ENCODE measurements at places on chromosomes 12 and 14.

DNA sequence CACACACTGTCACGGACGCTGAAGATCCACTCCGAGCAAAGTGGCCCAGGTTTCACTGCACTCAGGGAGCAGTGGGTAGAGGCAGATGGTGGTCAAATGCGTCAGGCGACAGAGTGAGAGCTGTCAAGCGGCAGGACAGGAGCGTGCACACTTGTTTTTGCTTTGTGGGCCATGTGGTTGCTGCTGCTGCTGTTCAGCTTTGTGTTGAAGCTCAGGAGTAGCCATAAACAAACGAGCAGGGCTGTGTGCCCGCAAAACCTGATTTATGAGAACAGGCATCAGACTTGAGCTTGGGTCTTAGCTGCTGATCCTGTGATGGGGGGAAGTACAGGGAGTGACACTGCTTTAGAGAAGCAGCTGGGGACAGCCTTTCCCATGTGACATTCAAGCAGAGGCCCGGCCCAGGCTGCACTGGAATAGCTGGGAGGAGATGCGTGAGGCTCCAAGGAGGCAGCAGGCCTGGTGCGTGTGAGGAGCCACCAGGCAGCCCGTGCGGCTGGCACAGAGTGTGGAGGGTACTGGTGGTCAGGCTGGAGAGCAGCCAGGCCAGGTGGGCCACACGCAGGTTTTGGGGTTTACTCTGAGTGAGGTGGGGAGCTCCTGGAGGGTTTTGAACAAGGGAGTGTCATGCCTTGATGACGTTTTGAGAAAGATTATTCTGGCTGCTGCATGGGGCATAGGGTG lies 31.1 kb upstream of the ASPG start:
- no peak for DNase-seq

GRCh38 chr12:119998471-119999245 lies 9.6 kb downstream of the BICDL1 start:
- DNase-seq = no peak

GRCh38 chr12:32083489-32083888 lies 23.2 kb upstream of the BICD1 start:
- no peak for DNase-seq

GRCh38 chr14:74426202-74426582 lies at the start of gene SYNDIG1L:
Gene SYNDIG1L, minus strand, starts transcription at chr14:74426210. Its CDS starts 16,466 bp downstream, at chr14:74409744.
- no peak for DNase-seq

- DNase-seq = no peak
Observed at GRCh38 chr14:68591786-68592185, 201.1 kb downstream of the ZFP36L1 start.

- DNase-seq = no peak
Observed at GRCh38 chr14:64634558-64634957, 69.7 kb upstream of the PLEKHG3 start.

- DNase-seq = no peak
Observed at GRCh38 chr14:105213361-105213760, 32.2 kb upstream of the NUDT14 start.

DNA sequence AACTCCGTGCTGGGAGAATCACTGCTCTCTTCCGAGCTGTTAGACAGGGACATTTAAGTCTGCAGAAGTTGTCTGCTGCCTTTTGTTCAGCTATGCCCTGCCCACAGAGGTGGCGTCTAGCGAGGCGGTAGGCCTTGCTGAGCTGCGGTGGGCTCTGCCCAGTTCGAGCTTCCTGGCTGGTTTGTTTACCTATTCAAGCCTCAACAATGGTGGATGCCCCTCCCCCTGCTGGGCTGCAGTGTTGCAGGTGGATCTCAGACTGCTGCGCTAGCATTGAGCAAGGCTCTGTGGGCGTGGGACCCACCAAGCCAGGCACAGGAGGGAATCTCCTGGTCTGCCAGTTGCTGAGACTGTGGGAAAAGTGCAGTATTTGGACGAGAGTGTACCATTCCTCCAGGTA lies 43.7 kb downstream of the GPR137C start:
- no peak for DNase-seq

DNA sequence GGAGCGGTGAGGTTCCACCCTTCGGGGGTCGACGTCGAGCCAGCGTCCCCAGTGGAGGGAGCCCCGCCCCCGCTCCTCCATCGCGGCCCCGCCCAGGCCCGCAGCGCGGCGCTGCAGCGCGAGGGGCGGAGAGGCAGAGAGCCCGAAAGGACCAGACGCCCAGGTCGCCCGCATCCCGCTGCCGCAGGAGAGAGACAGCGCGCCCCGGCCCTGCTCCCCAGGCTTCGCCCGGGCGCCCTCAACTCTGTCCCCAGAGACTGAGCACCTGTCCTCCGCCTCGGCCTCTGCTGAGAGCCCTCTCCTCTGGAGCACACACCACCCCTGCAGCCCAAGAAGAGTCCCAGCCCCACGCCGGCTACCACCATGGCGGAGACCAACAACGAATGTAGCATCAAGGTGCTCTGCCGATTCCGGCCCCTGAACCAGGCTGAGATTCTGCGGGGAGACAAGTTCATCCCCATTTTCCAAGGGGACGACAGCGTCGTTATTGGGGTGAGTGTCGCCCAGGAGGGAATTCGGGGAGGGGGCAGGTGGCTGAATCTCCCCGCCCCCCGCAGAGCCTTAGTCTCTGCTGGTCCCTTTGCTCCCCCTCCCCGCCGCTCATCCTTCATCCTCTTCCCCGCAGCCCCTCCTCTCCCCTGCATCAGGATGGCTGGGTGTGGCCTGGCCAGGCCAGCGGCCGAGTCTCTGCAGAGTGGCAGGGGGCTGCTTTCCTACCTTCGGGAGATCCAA lies at the start of gene KIF5A:
Gene KIF5A, plus strand, starts transcription at position 136 of the 732 bp plus-strand sequence. Its CDS starts 228 bp downstream, at position 364.
- peak; percentile 36 for DNase-seq

DNA sequence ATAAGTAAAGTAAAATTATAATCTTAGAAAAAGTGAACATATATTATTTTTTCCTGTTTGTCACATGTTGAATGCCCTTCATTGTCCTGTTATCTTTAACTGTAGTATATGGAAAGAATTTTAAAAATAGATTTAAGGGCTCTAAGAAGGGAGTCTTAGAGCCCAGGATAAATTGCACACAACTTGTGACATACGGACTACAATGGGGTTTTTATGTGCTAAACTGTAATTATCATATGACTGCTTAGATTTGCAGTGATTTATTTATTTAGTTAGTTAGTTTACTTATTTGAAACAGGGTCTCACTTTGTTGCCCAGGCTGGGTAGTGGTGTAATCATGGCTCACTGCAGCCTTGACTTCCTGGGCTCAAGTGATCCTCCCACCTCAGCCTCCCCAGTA lies 187.8 kb upstream of the HMGA2 start:
- DNase-seq = no peak

DNA sequence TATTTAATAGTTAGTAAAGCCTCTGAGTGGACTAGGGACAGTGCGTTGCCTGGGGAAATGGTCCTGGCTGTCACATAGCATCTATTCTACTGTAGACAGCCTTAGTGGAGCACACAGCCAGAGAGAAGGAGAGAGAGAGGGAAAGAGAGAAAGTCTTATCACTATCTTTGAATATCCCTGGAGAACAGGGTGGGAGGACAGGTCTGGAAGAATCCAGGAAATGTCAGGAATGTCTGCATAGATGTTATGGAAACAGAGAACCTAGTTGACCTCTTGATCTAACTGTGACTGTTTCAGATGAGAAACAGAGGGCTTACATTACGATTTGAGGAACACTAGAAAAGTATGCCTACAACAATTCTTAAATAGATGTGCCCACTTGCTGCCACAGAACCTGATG lies 92.8 kb downstream of the SLC15A5 start:
- no peak for DNase-seq

DNA sequence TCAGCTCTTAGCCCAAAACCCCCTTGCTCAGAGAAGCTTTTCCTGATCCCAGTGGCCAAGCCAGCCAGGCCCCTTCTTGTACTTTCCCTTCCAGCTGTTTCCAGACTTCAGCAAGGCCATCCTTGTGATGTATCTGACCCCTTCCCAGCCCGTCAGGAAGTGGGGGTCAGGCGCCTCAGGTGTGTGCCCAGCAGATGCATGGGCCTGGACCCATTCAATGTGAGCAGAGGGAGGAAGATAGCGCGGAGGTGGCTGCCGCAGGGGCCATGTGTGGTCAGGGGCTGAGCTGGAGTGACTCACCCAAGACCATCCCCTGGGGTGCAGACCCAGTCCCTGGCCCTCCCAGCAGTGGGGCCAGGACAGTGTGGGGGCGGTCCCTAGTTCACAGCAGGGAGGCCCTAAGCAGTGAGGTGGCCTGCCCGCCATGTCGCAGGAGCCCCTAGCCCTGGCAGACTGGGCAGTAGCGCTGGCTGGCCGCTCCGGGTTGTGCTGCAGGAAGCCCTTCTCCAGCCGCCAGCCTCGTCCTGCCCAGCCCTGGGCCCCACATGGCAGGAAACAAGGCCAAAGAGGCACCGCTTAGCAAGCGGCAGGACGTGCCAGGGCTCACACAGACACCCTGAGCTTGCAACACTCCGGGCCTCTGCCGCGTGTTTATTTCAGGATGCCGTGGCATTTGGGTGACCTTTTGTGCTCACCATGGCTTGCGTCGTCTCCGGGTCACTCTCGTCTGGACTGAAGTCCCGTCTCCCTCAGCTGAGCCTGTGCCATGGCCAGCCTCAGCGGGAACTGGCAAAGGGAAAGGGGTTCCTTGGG lies 12.0 kb downstream of the ADSS1 start:
- no peak for DNase-seq

- no peak for DNase-seq
Observed at GRCh38 chr12:25458047-25458552, 95.0 kb downstream of the LMNTD1 start.

- no peak for DNase-seq
Observed at GRCh38 chr12:27951898-27952297, 20.6 kb downstream of the PTHLH start.

- DNase-seq = no peak
Observed at GRCh38 chr12:93352321-93352720, 25.4 kb upstream of the NUDT4 start.

GRCh38 chr12:28023156-28023887 lies 50.8 kb upstream of the PTHLH start:
- no peak for DNase-seq

DNA sequence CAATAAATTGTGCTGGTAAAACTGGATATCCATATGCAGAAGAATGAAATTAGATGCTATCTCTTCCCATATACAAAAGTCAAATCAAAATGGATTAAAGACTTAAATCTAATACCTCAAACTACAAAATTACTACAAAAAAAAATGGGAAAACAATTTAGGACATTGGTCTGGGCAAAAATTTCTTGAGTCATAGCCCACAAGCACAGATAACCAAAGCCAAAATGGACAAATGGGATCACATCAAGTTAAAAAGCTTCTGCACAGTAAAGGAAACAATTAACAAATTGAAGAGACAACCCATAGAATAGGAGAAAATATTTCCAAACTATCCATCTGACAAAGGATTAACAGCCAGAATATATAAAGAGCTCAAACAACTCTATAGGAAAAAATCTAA lies 264.6 kb downstream of the NUAK1 start:
- DNase-seq = no peak

DNA sequence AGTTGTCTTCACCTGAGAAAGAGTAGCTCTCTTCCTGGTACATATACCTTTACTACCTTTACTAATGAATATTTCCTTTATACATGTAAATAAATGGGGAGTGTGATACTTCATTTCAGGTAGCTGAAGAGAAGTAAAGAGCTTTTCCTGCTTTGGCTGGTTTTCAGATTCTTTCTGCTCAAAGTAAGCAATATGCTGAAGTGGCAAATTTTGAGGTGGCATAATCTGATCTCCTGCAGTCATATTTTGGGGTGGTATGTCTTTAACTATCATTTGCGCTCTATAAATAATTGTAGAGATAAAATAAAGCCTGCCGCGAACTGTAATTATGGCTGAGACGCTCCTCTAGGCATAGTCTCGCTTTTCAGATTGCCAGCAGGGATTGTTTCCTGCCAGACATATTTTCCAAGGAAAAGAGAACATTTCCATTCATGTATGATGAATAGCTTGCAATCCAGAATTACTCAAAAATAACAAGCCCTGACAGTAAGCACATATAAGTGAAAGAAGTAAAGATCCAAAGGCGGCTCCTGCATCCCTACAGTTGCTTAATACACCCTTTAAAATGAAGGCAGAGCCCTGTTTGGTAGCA lies 200.7 kb downstream of the C12orf50 start:
- DNase-seq = no peak

DNA sequence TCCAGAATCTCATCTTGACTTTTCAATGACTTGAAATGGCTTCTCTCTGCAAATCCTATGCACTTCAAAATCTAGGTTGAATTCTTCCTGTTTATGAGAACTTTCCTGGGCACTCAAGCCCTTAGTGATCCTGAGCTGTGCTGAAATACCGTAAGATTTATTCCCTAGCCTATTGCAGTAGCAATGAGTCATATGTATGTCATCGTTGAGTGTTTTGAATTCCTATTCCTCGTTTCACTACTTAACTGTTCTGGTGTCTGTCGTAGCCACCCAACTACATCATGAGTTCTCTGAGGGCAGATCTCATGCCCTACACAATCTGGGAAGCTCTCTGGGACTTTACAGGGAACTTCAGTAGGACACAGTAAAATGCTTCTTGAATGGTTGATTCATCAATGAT lies 190.8 kb upstream of the TMEM132C start:
- no peak for DNase-seq

DNA sequence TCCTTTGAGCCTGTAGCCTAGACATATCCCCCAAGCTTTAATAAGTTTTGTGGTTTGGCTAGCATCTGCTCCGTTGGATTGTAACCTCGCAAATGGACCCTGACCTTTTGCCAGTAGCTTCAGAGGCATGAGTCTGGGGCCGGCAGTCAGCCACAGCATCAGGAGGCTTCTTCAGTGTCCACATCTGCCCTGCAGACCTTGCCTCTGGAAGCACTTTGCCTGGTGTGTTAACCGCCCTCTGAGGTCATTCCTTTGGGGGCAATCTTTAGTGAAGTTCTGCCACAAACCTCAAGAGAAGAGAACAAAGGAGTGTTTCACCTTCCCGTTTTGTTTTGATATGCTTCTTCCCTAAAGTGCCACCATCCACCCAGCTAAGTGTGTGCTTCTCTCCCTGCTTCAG lies 71.4 kb downstream of the GNS start:
- no peak for DNase-seq

- DNase-seq = no peak
Observed at GRCh38 chr14:101071493-101071906, 168.0 kb upstream of the RTL1 start.

GRCh38 chr12:62269464-62270228 lies 9.4 kb downstream of the USP15 start:
- no peak for DNase-seq

GRCh38 chr14:56949828-56950227 lies 139.5 kb upstream of the OTX2 start:
- DNase-seq = no peak

GRCh38 chr12:75859868-75860267 lies 171.7 kb downstream of the PHLDA1 start:
- no peak for DNase-seq

DNA sequence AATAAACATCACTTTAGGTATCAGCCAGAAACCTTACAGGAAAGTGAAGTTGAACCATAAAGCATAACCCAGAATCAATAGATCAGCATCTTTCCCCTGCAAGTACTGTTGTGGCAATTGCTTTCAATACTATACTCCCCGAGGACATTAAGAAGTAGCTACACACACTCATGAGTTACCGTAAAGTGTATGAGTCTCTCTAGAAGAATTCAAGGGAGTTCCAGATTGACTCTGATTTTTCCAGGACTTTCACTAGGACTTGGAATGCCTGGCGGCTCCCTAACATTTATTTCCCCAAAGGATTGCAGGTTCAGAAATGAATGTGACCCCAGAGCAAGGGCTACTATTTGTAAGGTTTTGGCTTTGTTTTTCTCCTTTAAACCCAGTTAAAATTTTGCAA lies 465.4 kb upstream of the MDGA2 start:
- DNase-seq = no peak
